ENCODE measurements at places on chromosomes 12 and 14.

DNA sequence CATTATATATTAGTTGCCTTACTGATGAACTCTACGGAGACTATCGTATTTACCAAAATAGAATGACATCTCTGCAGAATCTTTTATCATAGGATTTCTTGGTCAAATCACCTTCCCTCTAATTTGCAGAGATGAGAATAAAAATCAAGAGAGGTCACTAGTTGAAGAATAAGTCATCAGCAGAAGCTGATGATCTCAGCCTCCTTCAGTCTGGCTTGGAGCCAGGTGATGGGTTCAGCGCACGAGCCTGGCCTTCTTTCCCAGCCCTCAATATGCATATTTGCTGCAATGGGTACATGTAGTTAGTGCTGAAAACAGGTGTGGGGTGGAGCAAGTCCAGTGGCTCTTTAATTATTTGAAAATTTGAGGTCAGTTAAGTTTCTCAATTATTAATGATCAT is 19.2 kb upstream of the EMP1 start:
- no peak for DNase-seq

- no peak for DNase-seq
These were observed 323.8 kb downstream of the BCAT1 start for GRCh38 chr12:24625103-24625502.

- DNase-seq = no peak
These were observed 175.0 kb upstream of the SYT10 start for GRCh38 chr12:33614630-33615029.

DNA sequence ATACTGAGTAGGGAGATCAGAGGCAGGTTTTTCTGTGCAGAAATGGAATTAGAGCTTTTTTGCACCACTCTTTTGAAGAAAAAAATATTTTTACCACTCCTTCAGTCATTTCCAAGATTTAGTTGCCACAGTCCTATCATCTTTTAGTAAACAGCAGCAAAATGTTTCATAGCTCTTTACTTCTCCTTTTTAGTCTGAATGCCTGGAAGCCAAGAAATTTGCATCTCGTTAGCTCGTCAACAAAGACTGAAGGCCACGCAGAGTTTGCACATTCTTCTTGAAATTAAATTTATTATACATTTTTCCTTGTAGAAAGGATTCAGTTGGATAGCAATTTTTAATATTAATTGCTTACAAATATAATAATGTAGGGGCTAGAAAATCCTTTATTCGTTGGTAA is 544.5 kb upstream of the ATP2B1 start:
- no peak for DNase-seq

GRCh38 chr12:323507-323906 is 60.9 kb upstream of the SLC6A13 start:
- DNase-seq = no peak

GRCh38 chr12:131287938-131288764 is 334.4 kb downstream of the ADGRD1 start:
- DNase-seq = no peak

DNA sequence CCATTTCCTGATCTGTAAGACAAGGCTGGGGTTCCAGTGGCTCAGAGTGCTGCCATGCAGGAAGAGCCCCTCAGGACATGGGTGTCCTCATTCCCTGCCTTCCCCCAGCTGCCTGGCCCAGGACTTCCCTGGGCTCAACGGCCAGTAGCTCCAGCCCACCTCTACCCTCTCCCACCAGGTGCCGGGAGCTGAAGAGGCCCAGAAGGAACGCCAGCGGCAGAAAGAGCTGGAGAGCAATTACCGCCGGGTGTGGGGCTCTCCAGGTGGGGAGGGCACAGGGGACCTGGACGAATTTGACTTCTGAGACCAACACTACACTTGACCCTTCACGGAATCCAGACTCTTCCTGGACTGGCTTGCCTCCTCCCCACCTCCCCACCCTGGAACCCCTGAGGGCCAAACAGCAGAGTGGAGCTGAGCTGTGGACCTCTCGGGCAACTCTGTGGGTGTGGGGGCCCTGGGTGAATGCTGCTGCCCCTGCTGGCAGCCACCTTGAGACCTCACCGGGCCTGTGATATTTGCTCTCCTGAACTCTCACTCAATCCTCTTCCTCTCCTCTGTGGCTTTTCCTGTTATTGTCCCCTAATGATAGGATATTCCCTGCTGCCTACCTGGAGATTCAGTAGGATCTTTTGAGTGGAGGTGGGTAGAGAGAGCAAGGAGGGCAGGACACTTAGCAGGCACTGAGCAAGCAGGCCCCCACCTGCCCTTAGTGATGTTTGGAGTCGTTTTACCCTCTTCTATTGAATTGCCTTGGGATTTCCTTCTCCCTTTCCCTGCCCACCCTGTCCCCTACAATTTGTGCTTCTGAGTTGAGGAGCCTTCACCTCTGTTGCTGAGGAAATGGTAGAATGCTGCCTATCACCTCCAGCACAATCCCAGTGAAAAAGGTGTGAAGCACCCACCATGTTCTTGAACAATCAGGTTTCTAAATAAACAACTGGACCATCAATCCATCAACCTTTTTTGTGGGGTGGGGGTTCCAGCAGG is 17.6 kb downstream of the AGAP2 start:
- DNase-seq = no peak

Measured in cortex of kidney (tissue), 1 donor.